ENCODE measurements at places on chromosomes 2 and 18. TPM values are rescaled to one million over a fixed set of nuclear protein-coding genes. Genes with fewer than 3 reads are reported as not detected.
A peak's percentile ranks its signal among the peaks of the same experiment; 100 is the strongest.

DNA sequence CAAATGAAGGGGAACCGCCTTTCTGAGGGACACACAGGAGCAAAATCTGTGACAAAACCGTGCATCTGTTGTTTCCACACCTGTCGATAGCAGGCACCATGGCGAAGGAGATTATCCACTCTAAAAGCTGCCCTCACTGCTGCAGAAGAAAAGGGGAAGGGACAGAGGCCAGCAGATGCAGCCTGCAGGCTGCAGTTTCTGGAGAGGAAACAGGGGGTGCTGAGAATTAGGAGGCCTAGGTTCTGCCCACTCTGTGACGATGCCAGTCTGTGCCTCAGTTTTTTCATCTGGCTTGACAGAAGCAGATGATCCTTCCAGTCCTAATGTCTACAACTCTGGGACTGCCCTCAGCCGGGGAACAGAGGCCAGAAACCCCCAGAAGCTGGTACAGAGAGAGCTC lies 17.7 kb downstream of the PAX8 start:
- DNase-seq, result no peak

- no peak for DNase-seq
Observed at GRCh38 chr2:45275806-45276205, 266.6 kb upstream of the SIX2 start.

DNA sequence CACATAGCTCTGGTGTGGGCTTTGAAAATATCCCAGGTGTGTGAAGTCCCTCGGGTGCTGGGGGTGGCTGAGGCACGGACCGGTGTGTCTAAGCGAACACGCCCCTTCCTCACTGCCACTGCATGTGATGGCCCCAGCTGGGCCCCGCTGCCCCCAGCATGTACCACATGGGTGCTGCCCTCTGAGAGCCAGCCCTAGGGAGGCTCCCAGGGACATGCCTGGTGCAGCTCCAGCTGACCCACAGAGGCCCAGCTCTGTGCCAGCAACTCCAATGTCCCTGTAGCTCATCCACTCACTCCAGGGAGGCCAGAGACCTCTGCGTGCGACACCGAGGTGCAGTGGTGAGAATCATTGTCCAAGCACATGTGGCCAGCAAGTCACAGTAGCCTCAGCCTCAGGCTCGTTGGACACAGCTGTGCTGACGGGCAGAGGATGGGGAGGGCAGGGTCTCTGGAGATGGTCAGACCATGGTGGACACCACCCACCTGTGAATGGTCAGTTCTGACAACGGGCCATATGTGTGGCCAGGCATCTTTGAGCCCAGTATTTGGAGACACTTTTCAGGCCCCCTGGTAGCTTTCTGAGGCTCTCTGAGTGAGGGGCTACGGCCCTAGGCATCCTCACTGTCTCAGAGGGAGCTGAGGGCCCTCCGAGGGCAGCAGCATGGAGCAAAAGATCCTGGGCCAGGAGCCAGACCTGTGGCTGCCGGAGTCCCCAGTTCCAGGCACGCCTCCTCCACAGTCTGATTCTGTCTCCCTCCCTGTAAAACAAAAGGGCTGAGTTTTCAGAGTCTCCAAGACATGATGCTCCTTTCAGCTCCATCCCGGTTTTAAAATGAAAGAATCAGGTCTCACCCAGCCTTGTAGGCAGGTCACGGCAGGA lies 220.7 kb downstream of the NDUFA10 start:
- DNase-seq, result peak; percentile 31

The WDSUB1 gene
- total RNA-seq, result 2.4 TPM

DNA sequence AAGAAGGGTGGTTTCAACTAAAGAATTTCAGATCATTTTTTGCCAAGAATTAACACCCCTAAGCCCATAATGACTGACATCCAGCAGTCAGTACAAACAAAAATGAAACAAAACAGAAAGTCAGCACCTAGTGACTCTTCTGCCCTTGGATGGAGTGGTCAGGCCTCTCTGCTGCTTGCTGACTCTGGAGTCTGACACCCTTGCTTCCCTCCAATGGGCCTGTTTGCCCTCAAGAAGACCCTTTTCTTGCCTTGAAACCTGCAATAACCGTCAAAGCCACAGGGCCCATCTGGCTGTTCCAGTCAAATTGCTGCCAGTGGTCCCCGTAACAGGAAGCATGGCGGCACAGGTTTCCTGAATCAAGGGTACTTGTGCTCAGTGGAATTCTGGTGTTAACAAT lies 27.2 kb upstream of the CYTIP start:
- DNase-seq, result no peak

GRCh38 chr2:29977284-29977683 lies 55.9 kb upstream of the ALK start:
- DNase-seq, result no peak

DNA sequence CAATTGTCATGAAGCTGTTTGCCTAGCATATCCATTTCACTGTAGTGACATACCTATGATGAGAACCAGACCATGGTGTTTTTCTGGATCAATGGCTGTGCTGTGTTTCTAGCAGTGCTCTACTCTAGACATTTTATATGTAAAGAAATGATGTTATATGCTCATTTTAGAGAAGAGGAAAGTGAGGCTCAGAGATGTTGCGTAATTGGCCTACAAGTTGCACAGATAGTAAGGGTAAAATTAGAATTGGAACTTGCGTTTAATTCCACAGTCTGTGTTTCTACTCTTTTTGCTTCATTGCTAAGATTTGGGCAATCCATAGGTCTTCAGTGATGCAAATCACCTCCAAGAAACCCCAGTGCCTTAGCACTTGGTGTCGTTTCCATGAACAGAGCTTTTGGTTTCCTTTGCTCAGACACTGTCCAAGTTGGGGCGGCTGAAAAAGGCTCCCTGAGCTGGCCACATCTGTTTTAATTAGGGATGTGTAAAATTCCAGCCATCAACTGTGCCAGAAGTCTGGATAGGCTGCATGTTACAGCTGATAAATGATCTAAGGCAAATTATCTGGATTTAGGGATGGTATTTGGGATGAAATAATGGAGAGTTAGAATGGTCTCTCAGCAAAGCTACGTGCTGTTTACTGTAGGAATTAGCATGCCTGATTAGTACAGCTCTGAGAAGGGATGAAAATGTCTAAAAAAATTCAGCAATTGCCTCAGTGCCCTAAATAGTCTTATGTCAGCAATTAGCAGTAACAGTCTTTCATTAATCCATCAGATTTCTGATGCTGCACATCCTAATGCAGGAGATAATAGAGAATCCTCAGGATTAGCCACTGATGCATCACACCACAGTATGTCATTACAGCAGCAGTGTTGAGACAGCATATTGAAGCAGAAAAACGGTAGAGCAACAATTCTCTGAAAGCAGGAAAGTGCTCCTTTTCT lies 65.3 kb downstream of the PTPRM start:
- no peak for DNase-seq

The ACADL gene
- 26.8 TPM for total RNA-seq

The LRP2 gene
- 0.91 TPM for total RNA-seq
